ENCODE measurements at places on chromosomes 2 and 18.

- DNase-seq: no peak
Measured at GRCh38 chr2:118842661-118843482, 4.6 kb downstream of the EN1 start.

GRCh38 chr2:226123300-226123699, 676.3 kb downstream of the IRS1 start:
- no peak for DNase-seq

GRCh38 chr2:102361632-102362241, 6.1 kb downstream of the IL18R1 start:
- DNase-seq: no peak

DNA sequence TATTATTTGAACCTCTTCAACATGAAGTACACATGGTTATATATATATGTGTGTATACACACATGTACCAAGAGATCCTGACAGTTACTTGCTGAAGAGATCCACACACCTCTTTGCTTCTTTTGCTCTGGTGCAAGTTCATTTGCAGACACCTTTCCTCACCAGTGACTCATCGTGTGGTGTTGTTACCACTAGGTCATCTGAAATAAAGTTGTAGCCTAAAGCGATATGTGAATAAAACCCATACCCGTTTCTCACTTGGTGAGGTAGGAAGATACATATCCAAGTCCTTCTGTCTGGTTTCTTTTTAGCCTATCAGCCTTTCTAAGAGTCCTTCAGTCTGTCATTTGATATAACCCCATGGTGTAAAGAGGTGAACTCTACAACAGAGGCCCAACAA, 379.4 kb upstream of the RAB12 start:
- no peak for DNase-seq

DNA sequence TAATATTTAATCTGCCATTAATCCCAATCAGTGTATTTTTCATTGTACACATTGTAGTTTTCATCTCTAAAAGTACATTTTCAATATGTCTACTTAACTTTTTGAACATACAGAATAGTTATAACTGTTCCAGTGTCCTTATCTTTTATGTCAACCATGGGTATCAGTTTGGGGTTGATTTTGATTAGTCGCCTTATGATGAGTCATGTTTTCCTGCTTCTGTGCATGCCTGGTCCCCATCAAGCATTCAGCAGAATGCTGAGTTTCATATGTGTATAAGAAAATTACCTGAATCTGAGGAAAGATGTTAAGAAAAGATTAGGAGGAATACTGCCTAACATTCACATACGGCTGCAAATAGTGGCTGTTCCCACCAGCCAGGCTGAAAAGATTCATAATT, 17.7 kb downstream of the SPDYA start:
- DNase-seq: no peak

DNA sequence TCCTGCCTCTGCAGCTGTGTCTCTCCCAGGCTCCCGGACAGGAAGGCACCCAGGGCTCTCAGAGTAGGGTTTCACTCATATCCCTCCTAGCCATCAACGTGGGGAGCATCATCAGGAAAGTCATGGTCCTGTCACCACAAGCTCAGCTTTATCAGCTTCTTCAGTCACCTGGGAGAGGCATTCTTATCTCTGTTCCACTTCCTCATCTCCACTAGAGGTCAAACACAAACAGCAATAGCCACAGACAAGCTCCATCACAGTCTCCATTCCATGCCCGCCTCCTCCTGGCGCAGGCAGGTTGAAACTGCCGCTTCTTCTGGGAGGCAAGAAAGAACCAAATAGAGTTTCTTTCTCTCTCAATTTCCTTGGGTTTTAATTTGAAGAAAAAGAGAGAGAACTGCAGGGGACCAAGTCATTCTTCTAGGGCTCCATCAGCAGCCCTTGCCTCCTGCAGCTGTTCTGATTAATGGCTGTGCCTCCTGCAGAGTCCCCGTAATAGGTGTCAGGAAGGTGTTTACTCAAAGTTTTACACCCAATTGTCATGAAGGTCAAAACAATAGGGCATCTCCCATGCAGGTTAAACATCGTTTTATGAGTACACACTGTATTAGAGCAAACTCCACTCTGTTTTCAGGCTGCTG, 377.9 kb downstream of the TMEM182 start:
- no peak for DNase-seq

DNA sequence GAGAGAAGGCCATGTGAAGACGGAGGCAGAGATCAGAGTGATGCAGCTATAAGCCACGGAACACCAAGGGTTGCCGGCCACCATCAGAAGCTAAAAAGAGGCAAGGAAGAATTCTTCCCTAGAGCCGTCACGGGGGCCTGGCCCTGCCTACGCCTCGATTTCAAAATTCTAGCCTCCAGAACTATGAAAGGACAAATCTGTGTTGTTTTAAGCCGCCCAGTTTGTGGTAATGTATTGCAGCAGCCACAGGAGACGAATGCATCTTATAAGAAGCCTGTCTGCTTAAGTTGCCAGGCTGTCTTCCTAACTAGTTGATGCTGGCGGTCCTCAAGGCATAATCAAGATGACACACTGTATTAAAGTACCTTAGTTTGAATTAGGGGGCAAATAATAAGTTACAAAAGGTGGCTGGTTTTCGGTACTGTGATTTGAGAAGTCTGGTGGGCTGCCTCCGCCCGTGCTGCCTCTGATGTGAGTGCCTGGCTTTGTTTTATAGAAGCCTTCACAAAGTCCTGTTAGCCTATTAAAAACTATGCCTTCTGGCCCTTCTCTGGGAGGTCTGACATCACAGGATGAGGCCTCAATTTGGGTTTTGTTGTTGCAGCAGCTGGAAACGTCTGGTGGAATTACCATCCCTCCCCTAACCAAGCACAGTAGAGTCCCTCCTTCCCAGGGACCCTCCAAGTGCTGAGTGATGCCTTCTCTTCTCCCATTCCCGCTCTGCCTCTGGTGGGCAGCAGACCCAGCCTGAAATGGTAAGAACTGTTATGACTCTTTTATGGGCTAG, 53.6 kb downstream of the SRD5A2 start:
- DNase-seq: no peak
